ENCODE measurements at places on chromosomes 7 and 10. TPM values are rescaled to one million over a fixed set of nuclear protein-coding genes. Genes with fewer than 3 reads are reported as not detected.
A peak's percentile ranks its signal among the peaks of the same experiment; 100 is the strongest.

DNA sequence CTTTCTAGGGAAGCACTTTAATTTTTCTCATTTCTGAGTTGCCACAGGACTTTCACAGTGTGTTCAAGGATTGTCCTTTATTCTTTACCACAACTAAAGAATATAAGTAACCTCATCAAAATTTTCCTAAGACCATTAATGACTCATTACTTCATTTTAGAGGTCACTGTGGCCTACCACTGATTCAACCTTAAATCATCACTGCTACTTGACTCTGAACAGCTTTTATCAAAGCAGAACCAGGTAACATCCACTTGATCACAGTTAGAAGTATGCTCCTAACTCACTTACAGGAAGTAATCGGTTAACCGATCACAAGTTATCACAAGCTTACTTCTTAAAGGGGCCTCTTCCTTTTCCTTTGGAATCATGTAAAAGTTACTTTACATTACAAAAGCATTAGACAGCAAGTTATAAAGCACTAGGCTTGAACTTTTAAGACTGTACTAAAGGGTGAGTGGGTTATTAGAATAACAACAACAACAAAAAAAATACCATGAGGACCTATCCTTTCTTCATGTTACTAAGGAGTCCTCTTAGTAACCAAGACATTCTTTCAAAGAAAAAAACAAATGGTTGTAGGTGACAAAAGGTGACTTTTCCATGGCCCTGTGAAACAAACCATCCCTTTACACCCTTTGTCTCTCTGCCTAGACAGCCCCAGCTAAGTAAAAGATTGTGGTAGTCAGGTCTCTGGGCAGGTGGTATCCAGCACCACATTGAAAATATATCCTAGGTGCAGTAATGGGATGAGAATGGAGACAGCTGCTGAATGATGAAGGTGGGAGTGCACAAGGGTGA, 40.0 kb upstream of the PDK4 start:
- no peak overlapping the region for H3K4me3 ChIP-seq
- peaks cover 4% of the 10 kb centered on the region for H3K27me3 ChIP-seq

- no peak overlapping the region for H3K4me3 ChIP-seq
- peaks cover 23% of the 10 kb centered on the region for H3K4me1 ChIP-seq
- H3K36me3 ChIP-seq: no peaks in the 10 kb centered on the region
- no peak for DNase-seq
Measured at GRCh38 chr7:69906283-69906995, 308.2 kb downstream of the AUTS2 start.

TRIL gene
- total RNA-seq: 0.92 TPM

DNA sequence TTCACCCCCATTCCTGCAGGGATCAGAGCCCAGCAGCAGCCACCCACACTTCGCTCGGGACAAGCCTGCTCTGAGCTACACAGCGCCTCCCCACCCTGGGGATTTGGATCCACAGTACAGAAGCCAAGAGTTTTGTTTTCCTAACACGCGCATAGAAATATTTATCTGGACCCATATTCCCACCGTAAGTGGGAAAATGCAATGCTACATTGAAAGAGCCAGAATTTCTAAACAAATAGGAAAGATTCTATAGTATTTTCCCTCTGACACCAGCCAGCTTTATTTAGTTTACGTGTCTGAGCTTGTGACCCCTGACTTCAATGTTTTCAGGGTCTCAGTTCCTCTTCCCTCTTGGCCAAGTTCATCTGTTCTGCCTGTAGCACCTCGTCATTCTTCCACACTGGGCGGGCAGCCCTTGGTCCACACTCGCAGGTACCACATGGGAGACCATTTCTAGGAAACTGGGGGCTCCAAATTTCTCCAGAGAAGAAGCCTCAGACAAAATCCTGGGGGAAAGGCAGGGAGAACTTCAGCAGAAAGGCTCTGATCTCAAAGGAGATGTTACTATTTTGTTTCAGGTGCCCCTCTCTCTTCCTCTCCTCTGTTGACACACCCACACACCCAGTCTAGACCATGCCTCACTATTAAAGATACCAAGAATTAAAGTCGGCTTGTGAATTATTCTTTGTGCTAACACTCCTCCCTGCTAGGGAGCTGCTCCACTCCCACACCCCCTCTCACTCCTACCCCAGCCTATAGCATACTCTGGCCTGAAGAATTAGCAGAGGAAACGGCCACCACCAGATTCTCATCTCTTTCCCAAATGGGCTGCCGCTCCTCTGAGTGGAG, 116.0 kb upstream of the PCGF5 start:
- peaks cover 2% of the 10 kb centered on the region for H3K36me3 ChIP-seq
- no peak overlapping the region for H3K4me3 ChIP-seq
- H3K27ac ChIP-seq: no peak overlapping the region
- H3K4me1 ChIP-seq: peaks cover 6% of the 10 kb centered on the region
- H3K27me3 ChIP-seq: peaks cover 10% of the 10 kb centered on the region

DNA sequence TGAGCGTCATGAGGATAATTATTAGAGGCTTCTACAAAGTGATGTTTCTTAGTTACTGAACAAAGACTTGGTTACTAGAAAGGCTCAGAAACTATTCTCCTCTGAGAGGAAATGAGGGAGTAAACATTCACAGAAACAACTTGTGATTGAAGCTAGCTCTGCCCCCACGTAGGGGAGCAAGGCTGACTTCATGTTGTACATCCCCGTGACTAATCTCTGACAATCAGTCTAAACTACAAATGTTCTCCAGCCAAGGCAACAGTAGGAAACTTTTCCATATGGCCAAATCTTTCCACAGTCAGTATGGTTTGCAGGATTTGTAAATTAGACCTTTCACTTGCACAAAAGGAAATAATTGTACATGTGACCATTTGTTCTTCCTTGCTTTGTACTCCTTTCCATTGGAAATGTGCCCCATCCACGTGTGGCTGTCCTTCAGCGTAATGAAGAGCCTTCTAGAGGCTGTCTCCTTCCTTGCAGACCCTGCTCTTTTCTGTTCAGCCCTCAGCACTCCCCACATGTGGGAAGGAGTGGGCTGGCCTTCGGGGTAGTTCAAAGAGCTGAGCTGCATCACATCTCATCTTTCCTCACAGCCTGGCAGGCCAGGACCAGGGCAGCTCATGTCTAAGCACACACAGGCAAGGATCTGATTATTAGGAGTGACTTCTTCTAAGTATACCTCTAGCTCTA, 93.5 kb downstream of the PCGF5 start:
- no peak overlapping the region for H3K4me3 ChIP-seq
- no peaks in the 10 kb centered on the region for H3K27me3 ChIP-seq
- H3K27ac ChIP-seq: no peak overlapping the region
- H3K4me1 ChIP-seq: peaks cover 9% of the 10 kb centered on the region
- no peaks in the 10 kb centered on the region for H3K36me3 ChIP-seq

DENND2A gene
- total RNA-seq: 16.0 TPM

- no peak overlapping the region for H3K4me3 ChIP-seq
- no peaks in the 10 kb centered on the region for H3K36me3 ChIP-seq
- no peaks in the 10 kb centered on the region for H3K27me3 ChIP-seq
Measured at GRCh38 chr7:94623820-94624219, 32.1 kb downstream of the SGCE start.

MIOS gene
- total RNA-seq: 15.1 TPM

DNA sequence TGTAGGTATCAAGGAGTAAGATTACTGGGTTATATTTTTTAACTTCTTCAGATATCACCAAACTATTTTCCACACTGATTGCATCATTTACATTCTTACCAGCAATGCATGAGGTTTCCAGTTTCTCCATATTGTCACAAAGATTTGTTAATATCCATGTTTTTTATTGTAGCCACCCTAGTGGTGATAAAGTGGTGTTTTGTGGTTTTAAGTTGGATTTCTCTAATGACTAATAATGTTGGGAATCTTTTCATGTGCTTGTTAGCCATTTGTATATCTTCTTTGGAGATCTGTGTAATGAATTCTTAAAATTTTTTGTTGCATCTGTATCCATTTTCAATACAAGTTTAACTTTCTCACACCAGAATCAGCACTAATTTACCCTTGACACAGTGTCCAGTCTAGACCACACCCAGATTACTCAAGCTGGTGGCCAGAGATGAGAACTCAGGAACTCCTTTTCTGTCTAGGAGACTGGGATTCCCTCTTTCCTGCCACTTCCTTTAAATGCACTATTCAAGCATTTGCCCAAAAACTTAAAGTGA, 67.0 kb upstream of the PLXDC2 start:
- no peak for DNase-seq
- peaks cover 4% of the 10 kb centered on the region for H3K36me3 ChIP-seq
- H3K27me3 ChIP-seq: no peaks in the 10 kb centered on the region
- peak overlapping the region; percentile 39 for H3K27ac ChIP-seq
- H3K4me1 ChIP-seq: peaks cover 12% of the 10 kb centered on the region

SP8 gene
- not detected for total RNA-seq

DNA sequence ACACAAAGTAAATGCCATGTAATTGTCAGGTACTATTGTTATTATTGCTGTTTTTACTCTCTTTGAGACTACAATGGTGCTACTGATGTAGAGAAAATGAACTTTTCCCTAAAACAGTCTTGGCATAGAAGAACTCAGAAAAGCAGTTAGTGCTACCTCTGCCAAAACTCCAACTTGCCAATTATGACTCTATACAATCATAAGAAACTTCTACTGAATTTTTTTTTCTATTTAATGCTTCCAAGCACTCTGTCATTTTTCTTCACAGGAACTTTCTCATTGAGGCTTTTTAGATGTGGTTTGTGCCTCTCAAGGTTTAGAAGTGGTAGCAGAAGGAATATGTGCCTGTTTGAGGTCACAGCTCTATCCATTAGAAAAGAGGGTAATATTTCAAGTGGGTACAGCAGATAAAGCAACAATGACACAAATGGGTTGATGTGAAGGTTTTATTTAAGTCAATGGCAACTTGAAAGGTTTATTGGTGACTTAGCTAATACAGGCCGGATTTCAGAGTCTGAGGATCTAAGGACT, 64.0 kb upstream of the FERD3L start:
- H3K4me3 ChIP-seq: no peak overlapping the region
- no peaks in the 10 kb centered on the region for H3K27me3 ChIP-seq
- DNase-seq: no peak
- peaks cover 2% of the 10 kb centered on the region for H3K4me1 ChIP-seq

DNA sequence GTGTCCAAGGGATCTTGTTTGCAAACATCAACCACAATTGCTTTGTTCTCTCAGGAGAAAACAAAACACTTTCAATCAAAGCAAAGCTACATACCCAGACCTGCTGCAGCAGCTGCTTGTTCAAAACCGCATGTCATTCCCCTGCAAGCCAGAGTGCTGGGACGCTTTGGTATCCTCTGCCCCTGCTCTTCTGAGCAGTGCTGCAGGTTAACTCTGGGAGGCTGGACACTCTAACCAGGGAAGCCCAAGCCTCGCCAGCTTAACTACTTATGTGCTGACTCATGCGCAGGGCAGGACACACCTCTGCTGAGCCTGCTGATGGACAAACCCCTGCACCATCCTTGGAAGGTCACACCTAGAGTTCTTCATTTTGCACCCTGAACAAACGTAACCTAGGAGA, 28.2 kb upstream of the ASAH2 start:
- DNase-seq: no peak
- H3K27ac ChIP-seq: no peak overlapping the region
- peaks cover 57% of the 10 kb centered on the region for H3K27me3 ChIP-seq
- no peaks in the 10 kb centered on the region for H3K36me3 ChIP-seq

GRCh38 chr10:103067484-103067883, 125.6 kb downstream of the NT5C2 start:
- H3K27me3 ChIP-seq: no peaks in the 10 kb centered on the region
- no peak for DNase-seq
- no peak overlapping the region for H3K27ac ChIP-seq
- no peak overlapping the region for H3K4me3 ChIP-seq
- H3K4me1 ChIP-seq: peaks cover 24% of the 10 kb centered on the region

- no peak overlapping the region for H3K4me3 ChIP-seq
- peaks cover 5% of the 10 kb centered on the region for H3K4me1 ChIP-seq
- H3K27me3 ChIP-seq: no peaks in the 10 kb centered on the region
- H3K36me3 ChIP-seq: no peaks in the 10 kb centered on the region
- H3K27ac ChIP-seq: no peak overlapping the region
Measured at GRCh38 chr7:28767356-28767755, 190.8 kb downstream of the TRIL start.

- peaks cover 52% of the 10 kb centered on the region for H3K4me1 ChIP-seq
- H3K4me3 ChIP-seq: no peak overlapping the region
- DNase-seq: no peak
Measured at GRCh38 chr10:99993701-99994689, 15.8 kb downstream of the DNMBP start.

DNA sequence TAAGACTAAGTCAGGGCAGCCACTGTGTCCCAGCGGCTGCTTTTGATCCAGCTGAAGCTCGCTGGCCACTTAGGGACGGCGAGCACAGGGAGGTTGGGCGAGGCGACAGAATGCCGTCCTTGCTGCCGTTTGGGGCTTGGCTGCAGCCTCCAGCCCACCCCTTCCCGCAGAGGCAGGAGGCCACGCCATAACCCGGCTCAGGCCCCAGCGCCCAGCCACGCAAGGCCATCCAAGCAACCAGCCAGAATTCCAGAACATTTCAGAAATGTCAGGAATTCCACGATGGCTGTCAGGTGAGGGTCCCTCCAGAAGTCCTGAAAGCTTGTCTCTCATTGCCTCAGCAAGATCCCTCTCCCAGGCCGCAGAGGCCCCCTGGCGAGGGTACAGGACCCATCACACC, 479.1 kb upstream of the FOXK1 start:
- H3K36me3 ChIP-seq: no peaks in the 10 kb centered on the region
- H3K27ac ChIP-seq: no peak overlapping the region

DNA sequence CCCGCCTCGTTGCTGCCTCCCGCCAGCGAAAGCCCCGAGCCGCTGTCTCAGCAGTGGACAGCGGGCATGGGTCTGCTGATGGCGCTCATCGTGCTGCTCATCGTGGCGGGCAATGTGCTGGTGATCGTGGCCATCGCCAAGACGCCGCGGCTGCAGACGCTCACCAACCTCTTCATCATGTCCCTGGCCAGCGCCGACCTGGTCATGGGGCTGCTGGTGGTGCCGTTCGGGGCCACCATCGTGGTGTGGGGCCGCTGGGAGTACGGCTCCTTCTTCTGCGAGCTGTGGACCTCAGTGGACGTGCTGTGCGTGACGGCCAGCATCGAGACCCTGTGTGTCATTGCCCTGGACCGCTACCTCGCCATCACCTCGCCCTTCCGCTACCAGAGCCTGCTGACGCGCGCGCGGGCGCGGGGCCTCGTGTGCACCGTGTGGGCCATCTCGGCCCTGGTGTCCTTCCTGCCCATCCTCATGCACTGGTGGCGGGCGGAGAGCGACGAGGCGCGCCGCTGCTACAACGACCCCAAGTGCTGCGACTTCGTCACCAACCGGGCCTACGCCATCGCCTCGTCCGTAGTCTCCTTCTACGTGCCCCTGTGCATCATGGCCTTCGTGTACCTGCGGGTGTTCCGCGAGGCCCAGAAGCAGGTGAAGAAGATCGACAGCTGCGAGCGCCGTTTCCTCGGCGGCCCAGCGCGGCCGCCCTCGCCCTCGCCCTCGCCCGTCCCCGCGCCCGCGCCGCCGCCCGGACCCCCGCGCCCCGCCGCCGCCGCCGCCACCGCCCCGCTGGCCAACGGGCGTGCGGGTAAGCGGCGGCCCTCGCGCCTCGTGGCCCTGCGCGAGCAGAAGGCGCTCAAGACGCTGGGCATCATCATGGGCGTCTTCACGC, 825 bp downstream of the ADRB1 start:
- no peak for DNase-seq
- peaks cover 17% of the 10 kb centered on the region for H3K4me1 ChIP-seq
- H3K4me3 ChIP-seq: peak overlapping the region; percentile 70
- peaks cover 17% of the 10 kb centered on the region for H3K27me3 ChIP-seq
- H3K36me3 ChIP-seq: no peaks in the 10 kb centered on the region

All from chondrocyte (in vitro differentiated cells).